ENCODE measurements at places on chromosomes 11 and 22.
A peak's percentile ranks its signal among the peaks of the same experiment; 100 is the strongest.

- peak; percentile 21 for DNase-seq
These were observed 89.6 kb downstream of the CSNK2A3 start for GRCh38 chr11:11263238-11264005.

GRCh38 chr11:11691296-11692151 is 69.7 kb upstream of the GALNT18 start:
- DNase-seq, result no peak

DNA sequence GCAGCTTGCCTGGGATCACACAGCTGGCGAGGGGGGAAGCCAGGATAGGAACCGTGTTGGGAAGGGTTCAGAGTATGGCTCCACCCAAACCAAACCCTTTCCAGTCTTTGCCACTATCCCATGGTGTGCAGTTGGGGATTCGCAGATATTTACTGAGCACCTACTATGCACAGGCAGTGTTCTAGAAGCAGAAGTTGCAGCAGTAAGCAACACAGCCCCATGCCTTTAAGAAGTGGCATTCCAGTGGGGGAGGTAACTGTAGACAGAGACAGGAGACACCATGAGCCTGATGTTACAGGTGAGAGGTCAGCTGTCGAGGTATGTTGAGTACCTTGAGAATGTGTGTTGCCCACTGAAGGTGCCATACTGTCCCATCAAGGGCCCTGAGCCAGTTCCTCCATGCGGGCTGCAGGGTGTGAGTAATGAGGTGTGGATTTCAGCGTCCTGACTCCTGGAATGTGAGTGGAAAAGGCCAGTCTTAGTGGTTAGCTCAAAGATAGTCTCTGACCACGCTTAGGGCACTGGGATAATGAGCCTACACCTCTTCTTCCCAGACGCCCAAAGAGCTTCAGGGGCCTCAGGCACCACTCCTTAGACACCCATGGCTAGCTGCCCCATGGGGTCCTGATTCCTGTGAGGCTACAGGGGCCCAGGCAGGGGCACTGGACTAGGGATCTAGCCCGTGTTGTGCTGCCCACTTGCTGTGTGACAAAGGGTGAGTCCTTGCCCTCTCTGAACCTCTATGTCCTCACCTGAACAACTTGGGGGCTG is 71.8 kb upstream of the TP53I11 start:
- peak; percentile 42 for DNase-seq

DNA sequence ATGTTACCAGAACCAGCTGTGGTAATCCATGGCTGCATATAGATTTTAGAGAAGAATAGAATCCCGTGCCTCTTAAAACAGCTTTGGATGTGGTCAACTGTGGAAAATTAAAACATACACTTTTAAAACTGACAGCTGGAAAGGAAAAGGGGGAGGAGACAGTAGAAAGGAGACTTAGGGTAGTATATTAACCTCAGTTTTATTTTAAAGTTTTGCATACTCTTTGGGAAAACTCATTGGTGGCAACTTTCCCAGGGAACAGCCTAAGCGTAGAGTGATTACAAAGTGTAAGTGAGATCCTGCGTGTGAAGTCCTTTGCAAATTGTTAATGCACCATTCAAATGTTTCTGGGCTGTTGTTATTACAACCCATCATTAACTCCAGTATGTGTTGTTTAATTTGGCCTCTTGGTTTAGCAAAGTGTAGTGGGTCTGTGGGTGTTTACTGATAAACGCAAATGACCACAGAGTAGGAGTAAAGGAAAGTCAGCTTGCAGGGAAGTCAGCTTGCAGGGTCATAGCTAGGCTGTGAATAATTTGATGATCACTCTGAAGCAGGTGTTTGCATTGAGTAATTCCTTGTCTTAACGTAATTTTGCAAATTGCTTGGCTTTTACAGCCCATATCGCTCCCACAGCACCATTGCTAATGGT is 88.0 kb upstream of the DBX1 start:
- DNase-seq, result no peak

DNA sequence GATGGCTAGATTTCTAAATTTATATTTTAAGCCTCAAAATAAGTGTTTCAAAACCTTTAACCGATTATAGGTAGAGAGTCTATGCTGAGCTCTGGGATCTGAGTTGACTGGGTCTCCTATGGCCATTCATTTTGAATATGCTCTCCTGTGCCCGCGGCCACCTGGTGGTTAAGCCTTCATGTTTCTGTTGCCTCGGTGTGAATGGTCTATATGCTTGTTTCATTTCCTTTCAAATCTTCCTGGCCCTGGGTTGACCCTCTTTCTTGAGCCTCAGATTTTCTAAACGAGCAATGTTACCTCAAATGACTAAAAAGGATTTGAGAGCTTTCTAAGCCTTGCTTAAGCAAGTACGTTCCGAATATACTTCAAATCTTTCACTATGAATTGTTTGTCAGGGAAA is 789.4 kb upstream of the KIRREL3 start:
- DNase-seq, result peak; percentile 2

GRCh38 chr11:115550291-115551059 is 46.3 kb upstream of the CADM1 start:
- no peak for DNase-seq

- peak; percentile 49 for DNase-seq
These were observed 126.3 kb upstream of the CARD18 start for GRCh38 chr11:105265845-105266244.

- peak; percentile 80 for DNase-seq
These were observed 47.9 kb downstream of the BLID start for GRCh38 chr11:122068141-122068540.

- peak; percentile 20 for DNase-seq
These were observed 1.5 kb downstream of the DDX10 start for GRCh38 chr11:108666373-108666772.

GRCh38 chr22:25742918-25743708 is 1.1 kb downstream of the MYO18B start:
- DNase-seq, result no peak

DNA sequence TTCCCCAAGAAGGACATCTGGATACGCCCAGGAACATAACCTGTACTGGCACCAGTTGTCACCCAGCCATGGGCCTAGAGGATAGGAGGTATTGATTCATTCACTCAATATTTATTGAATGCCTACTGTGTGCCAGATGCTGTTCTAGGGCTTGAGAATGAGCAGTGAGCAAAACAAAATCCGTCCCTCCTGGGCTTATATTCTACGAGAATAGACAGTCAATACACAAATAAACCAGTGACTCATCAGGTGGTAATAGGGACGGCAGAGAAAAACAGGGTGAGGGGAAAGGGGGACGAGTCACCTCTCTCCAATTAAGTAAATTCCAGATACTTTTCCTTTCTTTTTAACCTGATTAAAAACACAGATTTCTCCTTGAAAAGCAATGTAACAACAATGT is 103.5 kb downstream of the MICAL2 start:
- DNase-seq, result peak; percentile 86

DNA sequence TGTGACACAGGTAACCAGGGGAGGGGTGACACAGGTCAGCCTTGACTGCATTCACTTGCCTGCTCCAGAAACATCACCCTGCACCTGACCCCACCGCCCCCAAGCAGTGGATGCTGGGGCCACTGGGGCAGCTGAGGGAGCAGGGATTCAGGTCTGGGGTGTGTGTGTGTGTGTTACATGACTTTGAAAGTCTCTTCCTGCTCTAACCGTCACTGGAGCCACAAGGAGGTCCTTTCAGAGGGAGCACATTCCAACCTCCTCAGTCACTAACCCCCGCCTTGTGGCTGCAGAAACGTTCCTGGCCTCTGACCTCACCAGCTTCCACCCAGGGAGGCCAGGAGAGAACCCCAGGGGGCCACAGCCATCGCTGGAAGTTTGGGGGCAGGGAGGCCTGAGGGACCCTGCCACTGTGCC is 2.9 kb upstream of the FOSL1 start:
- peak; percentile 96 for DNase-seq

GRCh38 chr11:108224911-108225786 is 2.3 kb downstream of the ATM start:
- no peak for DNase-seq

- peak; percentile 78 for DNase-seq
These were observed 23.6 kb downstream of the ADM start for GRCh38 chr11:10328314-10329098.

GRCh38 chr11:57275582-57275981 is 38.5 kb upstream of the APLNR start:
- peak; percentile 45 for DNase-seq

DNA sequence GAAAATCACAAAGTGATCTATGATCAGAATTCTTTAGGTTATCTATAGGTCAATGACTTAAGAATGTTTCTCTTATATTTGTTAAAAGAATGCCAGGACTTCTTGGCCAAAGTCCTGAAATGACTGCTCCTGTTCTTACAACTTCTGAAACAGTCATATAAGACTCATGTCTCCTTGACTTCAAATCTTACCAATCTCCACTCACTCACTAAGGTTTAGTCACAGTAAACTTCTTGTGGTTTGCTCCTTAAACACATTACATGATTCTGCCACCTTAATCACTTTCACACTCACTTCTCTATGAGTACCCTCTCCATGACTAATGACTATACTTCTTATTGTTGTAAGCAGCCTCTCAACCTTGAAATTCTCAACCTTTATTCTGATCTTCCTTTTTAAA is 648.7 kb upstream of the CCDC179 start:
- DNase-seq, result peak; percentile 85

DNA sequence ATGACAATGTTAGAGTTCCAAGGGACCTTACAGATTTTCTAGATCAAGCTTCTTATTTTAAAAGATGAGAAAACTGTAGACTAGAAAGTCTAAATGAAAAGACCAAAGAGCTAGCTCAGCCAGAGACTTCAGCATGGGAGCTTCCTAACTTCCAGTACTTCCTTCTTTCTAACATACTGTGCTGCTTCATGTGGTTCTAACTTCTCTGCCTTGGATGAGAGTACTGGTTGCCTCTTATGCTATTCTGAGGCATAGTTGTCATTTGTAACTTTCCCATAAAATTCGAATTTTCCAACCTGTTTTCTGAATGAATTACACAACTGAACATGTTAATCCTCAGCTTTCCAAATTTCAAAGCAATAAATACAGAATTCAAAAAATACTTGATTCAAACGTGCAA is 1.8 kb downstream of the MTMR2 start:
- no peak for DNase-seq

GRCh38 chr22:27554106-27554811 is 247.3 kb downstream of the MN1 start:
- peak; percentile 75 for DNase-seq

DNA sequence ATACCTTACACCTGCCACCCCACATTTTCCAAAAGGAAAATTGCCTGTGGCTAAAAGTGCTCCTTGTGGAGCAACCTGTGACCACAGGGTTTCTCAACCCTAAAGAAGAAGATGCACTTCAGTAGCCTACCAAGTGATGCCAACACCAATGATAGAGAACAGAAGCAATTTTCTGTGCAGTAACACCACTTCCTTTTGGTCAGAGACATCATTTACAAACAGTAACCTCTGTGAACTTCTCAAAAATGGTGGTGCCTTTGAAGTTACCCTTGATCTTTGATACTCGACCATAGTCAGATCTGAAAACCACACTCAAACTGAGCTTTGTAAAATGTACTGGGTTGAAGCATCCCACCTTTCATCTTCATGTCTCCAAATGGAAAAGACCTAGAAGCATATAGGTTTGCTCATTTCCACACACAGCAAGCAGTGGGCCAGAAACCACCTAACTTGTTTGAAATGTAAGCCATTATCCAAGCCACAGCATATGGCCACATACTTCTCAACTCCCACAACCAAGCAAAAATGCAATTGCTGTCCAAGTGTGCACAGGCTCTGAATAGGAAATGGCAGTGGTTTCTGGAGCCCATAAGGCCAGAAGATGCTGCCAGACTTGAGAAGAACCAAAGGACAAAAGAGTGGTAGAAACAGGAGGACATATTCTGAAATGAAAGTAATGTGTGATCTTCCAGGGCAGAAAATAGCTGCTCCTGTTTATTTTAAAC is 24.3 kb downstream of the MPPED2 start:
- DNase-seq, result peak; percentile 5

DNA sequence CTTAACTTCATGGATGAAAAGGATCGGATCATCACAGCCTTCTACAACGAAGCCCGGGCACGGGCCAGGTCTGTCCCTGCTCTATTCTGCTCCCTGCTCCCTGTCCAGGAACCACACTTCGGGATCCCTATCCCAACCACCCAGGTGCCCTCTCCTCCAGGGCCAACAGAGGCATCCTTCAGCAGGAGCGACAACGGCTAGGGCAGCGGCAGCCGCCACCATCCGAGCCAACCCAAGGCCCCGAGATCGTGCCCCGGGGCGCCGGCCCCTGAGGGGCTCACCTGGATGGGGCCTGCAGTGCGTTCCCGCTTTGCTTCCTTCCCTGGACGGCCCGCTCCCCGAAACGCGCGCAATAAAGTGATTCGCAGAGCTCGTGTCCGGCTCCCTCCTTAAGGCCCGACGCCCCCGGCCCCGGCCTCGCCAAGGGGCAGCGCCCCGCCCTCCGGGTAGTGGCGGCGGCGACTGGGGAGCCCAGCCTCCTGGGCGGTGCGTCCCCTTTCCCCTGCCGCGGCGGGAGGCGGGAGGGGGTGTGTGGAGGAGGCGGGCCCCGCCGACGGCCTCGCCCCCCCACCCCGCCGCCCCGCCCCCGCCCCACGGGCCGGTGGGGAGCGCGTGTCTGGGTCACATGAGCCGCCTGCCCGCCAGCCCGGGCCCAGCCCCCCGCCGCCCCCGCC is at the start of gene VEGFB:
VEGFB (plus strand) TSS at position 672 of the 674 bp plus-strand sequence. CDS start 250 bp downstream, outside the sequence.
- peak; percentile 65 for DNase-seq

GRCh38 chr22:46841522-46841921 is 79.1 kb downstream of the TBC1D22A start:
- DNase-seq, result peak; percentile 54

DNA sequence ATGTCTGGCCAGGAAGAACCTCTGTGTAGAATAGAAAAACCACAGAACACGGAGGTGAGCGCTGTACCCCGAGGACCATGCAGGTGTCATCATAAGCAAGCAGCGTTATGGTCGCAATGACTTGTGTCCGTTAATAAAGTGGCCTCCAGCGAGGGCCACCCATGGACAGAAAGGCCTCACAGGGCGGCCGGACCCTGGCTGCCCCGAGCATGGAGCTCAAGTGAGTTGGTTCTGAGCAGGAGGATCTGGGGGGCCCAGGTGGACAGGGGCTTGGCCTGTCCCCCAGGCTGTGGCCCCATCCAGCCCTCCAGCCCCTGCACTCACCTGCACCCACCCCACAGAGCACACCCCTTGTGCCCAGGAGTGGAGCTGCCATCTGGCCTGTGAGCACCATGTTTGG is 133.8 kb downstream of the BRD1 start:
- DNase-seq, result no peak

DNA sequence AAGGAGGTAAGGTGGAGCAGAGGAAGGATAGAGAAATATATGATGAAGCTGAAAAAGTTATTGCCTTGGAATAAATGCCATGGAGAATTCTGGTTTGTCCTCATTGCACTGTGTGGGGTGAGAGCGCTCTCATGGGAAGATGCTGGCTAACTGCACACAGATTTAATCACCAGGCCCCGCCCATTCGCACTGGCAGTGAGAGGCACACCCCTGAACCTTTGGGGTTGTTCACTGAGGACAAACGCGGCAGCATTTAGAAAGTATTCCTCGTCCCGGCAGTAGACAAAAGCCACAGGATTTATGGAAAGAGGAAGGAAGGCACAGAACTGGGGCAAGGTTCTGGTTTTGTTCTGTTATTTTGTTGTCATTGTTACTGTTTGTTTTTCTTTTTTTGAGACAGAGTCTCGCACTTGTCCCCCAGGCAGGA is 70.2 kb downstream of the MED15 start:
- no peak for DNase-seq

Measured in fibroblast of skin of right biceps (primary cell).